Daoy (cell line): ENCODE measurements at places on chromosomes 5 and 9. TPM values are rescaled to one million over a fixed set of nuclear protein-coding genes. Genes with fewer than 3 reads are reported as not detected.

The WNK2 gene
- 1.4 and 2.8 TPM in 2 replicates for total RNA-seq

GRCh38 chr5:127801751-127802476 is 98.7 kb downstream of the CCDC192 start:
- DNase-seq = no peak

DNA sequence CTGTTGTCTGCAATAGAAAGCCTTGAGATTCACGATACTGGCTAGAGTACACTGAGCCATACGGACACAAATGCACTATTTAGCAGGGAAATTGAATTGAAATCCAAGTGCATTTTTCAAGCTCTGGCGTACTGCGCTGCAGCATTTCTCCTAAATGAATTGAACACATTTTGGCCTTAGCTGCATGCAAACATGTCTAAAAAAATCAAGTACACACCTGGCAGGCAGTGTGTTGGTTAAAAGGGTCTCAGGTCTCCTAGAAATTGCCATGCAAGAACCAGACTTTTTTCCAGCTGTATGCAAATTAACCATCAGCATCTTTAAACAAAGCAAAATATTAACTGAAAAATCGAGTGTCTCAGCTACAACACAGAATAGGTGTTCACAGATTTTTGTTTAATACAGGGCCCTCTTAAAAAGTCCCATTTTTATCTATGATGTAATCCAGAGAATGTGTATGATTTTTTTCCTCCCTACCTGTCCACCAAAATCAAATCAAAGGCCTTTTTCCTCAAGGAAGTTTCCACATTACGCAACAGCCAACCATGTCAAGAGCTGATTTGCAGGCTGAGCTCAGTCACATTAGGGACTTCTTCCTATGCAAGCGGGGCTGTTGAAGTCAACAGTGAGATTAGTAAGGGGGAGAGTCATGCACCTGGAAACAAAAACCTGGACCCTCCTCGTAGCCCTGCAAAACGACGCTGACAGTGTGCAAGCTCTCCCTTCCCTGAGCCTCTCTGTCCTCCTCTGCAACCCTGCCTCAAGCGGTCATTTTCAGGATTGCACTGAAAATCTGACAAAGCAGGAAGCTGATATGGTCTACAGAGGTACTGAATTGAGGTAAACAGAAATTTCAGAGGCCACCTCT is 14.1 kb upstream of the SFXN1 start:
- DNase-seq = peak; percentile 48

DNA sequence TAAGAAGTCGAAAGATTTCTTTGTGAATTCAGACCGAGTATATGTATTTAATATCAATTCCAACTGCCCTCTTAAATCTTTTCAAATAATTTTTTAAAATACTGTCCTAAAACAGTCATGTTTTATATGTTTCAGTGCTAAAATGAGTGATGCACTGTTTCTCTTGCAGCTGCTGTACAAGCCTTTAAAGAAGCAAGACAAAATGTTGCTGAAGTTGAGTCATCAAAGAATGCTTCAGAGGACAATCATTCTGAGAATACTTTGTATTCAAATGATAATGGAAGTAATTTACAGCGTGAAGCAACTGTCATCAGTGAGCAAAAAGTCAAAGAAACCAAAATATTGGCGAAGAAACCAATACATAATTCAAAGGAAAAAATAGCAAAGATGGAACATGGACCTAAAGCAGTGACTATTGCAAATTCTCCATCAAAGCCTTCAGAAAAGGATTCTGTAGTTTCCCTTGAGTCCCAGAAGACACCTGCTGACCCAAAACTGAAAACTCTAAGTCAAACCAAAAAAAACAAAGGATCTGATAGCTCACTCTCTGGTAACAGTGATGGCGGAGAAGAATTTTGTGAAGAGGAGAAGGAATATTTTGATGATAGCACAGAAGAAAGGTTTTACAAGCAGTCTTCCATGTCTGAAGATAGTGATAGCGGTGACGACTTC is 58.0 kb downstream of the LOX start:
- DNase-seq = no peak

- no peak for DNase-seq
Measured at GRCh38 chr5:159398936-159399335, 68.6 kb upstream of the IL12B start.
